ENCODE measurements at places on chromosomes 1 and 21.

DNA sequence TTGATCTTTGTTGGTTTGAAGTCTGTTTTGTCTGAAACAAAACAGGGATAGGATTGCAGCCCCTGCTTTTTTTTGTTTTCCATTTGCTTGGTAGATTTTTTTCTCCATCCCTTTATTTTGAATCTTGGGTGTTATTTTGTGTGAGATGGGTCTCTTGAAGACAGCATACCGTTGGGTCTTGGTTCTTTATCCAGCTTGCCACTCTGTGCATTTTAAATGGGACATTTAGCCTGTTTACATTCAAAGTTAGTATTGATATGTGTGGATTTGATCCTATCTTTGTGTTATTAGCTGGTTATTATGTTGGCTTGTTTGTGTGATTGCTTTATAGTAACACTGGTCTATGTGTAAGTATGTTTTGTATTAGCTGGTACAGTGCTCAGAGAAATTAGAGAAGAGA, 40.9 kb downstream of the GIPC2 start:
- no peak for DNase-seq

- DNase-seq: no peak
These were observed 40.4 kb downstream of the SLC35D1 start for GRCh38 chr1:67013573-67013972.

- no peak for DNase-seq
These were observed 187.1 kb downstream of the CDC42BPA start for GRCh38 chr1:227131193-227131592.

- no peak for DNase-seq
These were observed 48.8 kb downstream of the SLC9C2 start for GRCh38 chr1:173554089-173554488.

DNA sequence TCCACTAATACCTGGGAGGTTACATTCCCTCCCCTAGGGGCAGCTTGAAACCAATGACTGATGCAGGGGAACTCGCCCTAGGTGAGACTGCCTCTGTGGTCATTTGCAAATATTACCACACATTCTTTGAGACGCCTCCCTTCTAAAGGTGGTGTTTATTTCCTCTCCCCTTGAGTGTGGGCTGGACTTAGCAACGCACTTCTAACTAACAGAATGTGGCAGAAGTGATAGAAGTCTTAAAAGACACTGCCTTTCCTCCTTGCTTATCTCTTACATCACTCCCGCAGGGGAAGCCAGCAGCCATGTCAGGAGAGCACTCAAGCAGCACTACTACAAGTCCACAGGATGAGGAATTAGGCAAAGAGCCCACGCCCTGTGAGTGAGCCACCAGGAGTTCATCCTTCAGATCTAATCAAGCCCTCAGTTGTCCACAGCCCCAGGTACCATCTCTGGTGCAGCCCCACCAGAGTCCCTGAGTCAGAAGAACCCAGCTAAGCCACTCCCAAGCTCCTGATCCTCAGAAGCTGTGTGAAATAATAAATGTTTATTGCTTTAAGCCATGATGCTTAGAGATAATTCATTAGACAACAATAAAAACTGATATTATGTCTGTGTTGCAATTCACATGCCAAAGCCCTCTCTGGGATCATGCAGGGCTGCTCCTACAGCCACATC, 14.8 kb upstream of the MATN1 start:
- no peak for DNase-seq

DNA sequence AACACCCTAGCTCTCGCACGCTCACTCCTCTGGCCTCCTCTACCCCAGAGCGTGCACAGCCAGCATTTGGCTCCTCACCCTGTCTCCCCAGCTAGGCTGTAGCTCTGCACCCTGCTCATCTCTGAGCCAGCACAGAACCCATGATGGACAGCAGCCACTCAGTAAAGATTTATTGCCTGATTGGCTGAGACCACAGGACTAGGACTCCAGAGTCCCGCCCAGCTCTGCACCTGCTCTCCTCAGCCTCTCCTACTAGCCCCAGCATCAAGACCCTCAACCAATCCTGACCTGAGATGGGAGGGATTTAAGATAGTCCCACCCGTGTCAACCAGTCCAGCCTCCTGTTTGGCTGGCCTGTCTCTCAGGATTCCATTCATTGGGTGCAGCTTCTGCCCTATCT, 9.3 kb downstream of the C1QB start:
- no peak for DNase-seq

- DNase-seq: no peak
These were observed 1.8 kb downstream of the ZNF362 start for GRCh38 chr1:33257772-33258712.

DNA sequence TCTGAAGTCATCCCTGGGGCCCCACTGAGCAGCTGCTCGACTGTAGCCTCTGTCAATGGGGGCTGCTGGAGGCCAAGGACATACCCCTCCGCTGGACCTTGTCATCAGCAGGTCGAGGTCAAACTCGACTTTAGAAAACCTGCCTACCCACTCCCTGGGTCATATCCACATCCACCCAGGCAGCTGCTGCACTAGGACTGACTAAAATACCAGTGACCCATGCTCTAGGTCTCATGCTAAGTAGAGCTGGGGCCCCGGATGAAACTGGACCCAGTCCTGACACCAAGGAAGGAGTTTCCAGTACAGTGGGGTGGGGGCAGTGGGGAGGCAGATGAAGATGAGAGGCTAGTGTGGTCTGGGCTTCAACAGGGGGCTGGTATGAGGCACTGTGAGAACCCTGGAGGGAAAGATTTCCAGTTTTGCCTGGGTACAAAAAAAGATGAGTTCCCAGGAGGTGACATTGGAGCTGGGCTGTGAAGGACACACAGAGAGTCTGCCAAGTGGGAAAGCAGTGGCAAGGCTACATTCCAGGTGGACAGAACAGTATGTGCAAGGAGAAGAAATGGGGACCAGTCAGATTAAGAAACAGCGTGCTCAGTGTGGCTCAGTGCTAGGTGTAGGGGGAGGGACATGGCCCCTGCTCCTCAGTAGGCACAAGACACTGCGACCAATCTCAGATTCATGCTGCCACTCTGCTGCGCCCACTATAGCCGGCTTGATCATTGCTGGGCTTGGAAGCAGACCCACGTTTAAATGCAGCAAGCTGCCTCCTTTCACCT, 12.4 kb downstream of the SLC2A1 start:
- DNase-seq: no peak

DNA sequence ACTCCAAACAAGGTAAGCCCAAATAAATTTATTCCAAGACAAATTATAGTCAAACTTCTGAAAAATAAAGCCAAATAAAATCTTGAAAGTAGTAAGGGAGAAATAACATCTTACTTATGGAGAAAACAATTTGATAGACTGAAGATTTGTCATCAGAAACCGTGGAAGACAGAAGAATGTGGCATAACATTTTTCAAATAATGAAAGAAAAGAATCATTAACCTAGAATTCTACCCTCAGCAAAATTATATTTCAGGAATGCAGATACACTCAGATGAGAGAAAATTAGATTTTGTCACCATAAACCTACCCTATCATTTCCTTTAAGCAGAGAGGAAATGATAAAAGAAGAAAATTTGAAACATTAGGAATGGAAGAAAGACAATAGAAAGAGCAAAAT, 27.3 kb upstream of the PADI1 start:
- no peak for DNase-seq

GRCh38 chr1:79323239-79324025, 316.9 kb upstream of the ADGRL4 start:
- DNase-seq: no peak

- DNase-seq: no peak
These were observed 118.2 kb upstream of the OLIG2 start for GRCh38 chr21:32907521-32907920.

DNA sequence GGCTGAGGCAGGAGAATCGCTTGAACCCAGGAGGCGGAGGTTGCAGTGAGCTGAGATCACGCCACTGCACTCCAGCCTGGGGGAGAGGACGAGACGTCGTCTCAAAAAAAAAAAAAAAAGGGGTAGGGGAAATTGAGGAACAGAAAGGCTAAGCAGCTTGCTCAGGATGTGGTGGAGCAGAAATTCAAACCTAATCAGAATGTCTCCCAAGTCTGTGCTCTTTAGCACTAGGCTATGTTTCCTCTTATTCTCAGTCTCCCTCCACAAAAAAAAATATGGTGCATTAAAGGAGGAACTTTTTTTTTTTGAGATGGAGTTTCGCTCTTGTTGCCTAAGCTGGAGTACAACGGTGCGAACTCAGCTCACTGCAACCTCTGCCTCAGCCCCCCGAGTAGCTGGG, 114.2 kb downstream of the SLC16A1 start:
- DNase-seq: no peak

DNA sequence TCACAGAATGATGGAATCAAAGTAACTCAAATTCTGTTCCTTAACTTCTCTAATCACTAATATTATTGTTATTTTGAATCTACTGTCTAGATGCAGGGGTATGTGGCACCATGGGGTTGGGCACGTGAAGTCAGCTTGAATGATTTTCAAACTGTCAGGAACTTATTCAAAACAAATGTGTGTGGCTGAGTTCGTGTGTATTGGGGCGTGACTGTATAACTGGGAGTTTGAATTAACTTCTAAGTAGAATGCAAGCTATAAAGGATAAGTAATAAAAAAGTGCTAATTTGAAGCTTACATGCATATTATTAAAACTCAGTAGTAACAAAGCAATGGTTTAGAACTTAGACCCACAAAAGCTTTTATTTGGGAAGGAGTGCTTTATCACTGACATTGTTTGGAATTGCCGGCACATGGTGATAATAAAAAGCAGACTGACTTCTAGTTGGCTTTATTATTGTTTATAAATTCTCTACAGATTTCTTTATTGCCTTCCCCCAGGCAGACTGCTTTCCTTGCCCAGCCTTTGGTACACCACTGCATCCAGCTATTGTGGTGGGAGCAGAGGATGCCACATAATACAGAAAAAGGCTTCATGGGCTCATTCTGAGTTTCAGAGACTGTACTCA, 84.3 kb downstream of the TENT5C start:
- DNase-seq: no peak

DNA sequence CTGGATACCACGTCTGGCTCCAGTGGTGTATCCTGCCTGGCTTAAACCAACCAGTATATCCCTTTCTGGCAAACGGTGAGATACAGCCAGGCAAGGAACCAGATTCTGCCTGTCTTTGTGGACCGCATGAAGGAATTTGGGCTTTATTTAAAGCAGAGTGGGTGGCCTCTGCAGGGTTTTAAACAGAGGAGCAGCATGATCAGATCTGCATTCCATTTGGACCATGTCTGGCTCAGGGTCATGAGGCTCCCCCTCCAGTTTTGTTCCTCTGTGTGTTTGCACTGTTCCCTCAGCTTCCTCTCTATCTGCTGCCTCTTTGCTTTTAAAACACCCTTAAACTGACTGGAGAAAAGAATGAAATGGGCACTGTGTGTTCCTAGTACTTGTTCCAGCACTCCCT, 195.0 kb downstream of the GIPC2 start:
- no peak for DNase-seq

- DNase-seq: peak; percentile 24
These were observed 26.6 kb downstream of the IL6R start for GRCh38 chr1:154431586-154432373.

GRCh38 chr1:223012938-223013337, 130.1 kb downstream of the TLR5 start:
- no peak for DNase-seq

DNA sequence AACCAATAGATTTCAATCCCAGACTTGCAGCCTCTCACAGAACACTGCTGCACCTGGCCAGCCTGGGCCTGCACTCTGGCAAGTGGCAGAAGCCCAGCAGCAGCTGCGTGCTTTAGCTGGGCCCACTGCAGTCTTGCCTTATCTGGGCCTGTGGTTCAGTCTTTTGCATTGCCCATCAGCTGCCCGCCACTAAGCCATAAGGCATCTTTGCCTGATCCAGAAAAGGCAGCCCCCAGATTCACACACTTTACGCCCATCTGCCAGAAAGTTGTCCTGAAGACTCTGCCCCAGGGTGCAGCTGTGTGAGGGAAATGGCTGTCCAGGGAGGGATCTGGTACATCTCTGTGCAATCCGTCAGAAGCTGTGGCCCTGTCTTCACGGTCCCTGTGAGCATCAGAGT, 217.0 kb downstream of the DNAH14 start:
- DNase-seq: no peak

DNA sequence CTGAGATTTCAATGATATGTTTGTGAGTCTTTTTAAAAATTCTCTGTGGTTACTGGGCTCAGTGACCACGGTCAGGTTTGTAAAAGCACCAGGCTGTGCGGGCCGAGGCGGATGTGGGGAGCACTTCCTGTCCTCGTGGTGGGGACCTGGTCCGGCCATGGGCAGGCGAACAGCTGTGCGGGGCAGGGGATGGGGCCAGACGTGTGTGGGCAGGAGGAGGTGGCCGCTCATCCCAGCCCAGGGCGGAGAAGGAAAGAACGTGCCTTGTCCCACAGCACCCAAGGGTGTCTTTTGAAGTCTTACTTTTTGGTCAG, 5.2 kb upstream of the OXCT2 start:
- no peak for DNase-seq

DNA sequence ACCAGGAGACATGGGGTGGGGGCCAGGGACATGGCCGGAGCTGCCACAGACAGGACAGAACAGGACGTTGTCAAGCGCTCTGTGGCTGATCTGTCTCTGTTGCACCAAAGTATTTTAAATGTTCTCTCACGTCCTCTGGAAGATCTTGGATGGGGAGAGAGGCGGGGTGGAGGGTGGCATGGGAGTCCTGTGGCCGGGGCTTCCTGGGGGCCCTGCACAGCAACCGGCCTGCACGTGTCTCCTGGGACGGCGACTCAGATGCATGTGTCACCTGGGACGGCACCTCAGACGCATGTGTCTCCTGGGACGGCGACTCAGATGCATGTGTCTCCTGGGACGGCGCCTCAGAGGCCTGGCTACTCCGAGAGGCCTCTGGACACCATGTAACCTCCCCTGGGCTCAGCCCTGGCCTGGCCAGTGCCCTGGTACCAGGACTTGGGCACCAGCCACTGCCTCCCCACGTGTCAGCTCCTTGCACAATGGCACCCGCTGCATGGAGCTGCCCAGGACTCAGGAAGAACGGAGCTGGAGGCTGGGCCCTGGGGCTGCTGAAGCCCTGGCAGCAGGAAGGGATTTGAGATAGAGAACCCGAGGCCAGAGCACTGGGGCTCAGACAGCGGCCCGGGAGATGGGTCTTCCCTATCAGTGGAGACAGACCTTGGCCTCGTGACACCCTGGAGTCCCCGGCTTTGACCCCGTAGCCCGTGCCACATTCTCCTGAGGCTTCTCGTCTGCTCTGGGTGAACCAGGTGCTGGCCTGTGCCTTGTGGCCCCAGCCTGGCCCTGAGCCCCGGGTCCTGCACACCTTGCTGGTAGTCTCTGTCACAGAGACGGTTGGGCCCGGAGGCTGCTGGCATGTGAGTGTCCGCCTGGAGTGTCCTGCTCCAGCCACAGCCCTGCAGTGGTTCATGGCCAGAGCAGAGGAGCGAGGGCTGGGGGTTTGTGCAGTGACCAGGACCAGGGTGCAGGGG, 14.7 kb upstream of the SLC19A1 start:
- DNase-seq: no peak

GRCh38 chr1:116033322-116033721, 57.0 kb downstream of the SLC22A15 start:
- DNase-seq: no peak

- DNase-seq: no peak
These were observed 52.4 kb upstream of the CDC42BPA start for GRCh38 chr1:227370533-227371254.

GRCh38 chr21:37940691-37941090, 24.4 kb upstream of the KCNJ6 start:
- DNase-seq: no peak

GRCh38 chr1:74504933-74505512, 7.4 kb downstream of the LRRC53 start:
- DNase-seq: no peak

GRCh38 chr1:222167896-222168295, 380.0 kb downstream of the HHIPL2 start:
- no peak for DNase-seq

GRCh38 chr1:145997016-145997717, 788 bp upstream of the TXNIP start:
- no peak for DNase-seq

- no peak for DNase-seq
These were observed 49.4 kb downstream of the TBCE start for GRCh38 chr1:235416662-235417049.

Measured in stimulated activated CD8-positive, alpha-beta memory T cell treated with anti-CD3 and anti-CD28 coated beads, Interleukin-7, amount 100 ng/mL, for 1 hour (primary cell).